ENCODE measurements at places on chromosomes 12 and 14.

GRCh38 chr14:48289701-48290100, 614.3 kb upstream of the MDGA2 start:
- DNase-seq: no peak

DNA sequence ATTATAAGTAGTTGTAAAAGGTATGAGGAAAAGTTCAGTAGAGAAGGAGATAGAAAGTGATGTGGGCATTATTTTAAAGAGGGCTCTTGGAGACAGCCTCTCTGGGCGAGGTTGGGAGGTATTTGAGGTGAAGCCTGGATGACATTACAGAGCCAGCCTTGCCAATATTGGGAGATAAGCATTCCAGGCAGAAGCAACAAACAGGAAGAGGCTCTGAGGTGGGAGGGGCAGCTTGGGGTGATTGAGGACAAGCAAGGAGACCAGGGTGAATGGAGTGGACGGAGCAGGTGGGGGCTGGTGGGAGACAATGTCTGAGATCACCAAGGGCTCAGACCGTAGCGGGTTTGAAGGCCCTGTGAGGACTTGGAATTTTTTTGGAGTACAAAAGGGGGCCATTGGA, 87.3 kb downstream of the DYRK2 start:
- no peak for DNase-seq

DNA sequence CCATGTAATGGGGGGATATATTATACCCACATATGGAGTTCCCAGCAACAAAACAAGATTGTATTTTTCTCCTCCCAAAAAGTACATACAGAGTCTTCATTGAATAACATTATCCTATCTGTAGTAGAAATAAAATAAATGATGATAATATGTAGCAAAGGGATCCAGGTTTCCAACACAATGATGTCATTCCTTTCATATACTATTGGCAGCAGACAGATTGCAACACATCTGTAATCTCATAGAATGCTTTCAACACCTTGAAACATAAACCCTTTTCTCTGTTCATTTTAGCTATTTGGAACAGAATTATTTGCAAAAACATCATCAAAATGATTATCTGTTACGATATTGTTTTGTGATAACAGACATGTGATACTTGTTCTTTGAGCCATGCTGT, 317.6 kb downstream of the DPF3 start:
- no peak for DNase-seq

GRCh38 chr12:46891306-46891705, 65.5 kb upstream of the SLC38A4 start:
- no peak for DNase-seq

- DNase-seq: no peak
Measured at GRCh38 chr12:111858186-111858585, 16.2 kb downstream of the MAPKAPK5 start.

GRCh38 chr12:51269174-51270066, 795 bp downstream of the SMAGP start:
- DNase-seq: peak; percentile 10

DNA sequence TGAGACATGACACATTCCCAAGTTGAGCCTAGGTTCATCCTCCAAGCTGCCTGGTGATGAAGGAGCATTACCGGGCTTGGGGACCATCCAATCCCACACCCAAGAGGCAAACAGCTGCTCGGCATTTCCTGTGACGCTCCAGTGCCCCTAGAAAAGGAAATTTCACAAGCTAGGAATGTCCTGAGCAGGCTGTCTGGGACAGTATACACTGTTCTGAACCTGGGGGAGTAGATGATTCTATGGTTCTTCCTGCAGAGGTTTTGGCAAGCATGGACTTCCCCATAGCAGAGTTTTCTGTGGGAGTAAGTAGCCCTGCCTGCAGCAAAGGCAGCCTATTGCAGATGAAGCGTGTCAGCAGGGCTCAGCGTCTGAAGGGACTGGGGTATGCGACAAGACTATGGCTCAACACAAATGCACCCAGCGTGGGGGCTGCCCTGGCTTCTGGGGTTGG, 47.4 kb upstream of the SRSF5 start:
- no peak for DNase-seq

All from dorsolateral prefrontal cortex (tissue), 122 donors.